ENCODE measurements at places on chromosomes 12 and 14. TPM values are rescaled to one million over a fixed set of nuclear protein-coding genes. Genes with fewer than 3 reads are reported as not detected.

GRCh38 chr14:38255408-38255672 lies 553 bp downstream of the CLEC14A start:
- no peak for DNase-seq

GRCh38 chr12:82954572-82954971 lies 267.9 kb downstream of the TMTC2 start:
- no peak for DNase-seq

DNA sequence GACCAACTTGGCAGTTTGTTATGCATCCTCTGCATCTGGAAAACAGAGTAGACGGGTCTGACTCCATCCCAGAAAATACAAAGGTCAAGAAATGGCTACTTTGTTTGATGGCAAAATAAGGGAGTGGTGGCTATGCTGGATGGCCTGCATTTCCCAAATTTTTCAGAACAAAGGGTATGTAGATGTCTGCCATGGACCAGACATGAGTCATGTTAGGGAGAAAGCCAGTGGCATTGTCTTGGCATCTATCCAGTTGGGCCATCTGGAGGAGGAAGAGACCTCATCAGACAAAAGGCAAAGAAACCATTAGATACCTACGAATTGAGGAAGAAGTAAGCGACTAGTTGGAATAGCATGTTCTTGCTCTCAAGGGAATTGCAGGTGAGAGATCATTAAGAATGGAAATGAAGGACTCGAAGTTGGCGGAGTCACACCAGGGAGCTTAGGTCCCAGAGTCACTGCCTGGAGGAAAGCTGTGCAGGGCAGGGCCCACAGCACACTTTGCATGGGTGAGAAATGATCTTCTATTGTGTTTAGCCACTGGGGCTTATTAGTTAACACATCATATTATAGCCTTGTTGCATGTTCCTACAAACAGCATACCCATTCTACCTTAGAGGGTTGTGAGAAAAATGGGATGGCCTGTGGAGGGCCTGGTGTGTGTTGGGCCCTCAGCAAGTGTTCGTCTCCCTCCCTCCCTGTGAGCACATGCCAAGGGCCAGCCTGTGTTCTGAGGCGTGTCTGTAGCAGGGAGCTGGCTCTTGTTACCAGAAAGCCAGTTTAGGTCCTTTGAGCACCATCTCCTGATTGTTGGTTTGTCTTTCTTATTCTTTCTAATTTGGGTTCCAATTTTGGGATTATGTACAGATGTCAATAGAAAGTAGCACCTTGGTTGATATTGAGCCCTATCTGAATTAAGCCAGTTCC lies 119.4 kb downstream of the KTN1 start:
- no peak for DNase-seq

- no peak for DNase-seq
Measured at GRCh38 chr12:102565555-102565954, 85.2 kb upstream of the IGF1 start.

DNA sequence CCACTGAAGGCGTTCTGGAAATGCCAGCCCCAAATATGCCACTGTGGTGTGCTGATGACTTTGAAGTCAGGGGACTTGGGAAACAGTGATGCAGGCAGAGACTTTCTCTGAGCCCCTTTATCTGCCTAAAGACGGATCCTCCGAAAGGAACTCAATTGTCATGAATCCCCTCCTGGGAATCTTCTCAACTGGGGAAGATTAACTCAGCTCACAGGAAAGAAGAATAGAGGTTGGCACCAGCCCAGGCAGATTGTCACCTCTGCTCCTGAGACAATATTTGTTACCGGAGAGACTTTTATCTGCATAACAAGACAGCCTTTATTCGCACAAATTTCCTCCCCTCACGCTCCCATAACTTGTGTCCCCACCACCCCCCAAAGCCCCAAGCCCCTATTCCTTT lies 414.4 kb downstream of the FUT8 start:
- DNase-seq, result no peak

DNA sequence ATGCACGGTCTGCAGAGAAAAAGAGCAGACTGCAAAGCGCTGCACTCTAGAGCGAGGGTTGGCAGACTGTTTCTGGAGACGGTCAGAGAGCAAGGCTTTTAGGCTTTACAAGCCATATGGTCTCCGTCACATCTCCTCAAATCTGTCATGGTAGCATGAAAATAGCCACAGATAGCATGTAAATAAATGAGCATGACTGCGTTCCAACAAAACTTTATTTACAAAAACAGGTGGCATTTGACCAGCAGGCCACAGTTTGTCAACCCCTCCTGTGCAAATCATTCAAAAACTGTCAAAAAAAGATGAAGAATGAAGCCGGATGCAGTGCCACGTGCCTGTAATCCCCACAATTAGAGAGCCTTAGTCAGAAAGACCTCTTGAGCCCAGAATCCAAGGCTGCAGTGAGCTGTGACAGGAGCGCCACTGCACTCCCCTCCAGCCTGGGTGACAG lies 18.9 kb downstream of the SYNE3 start:
- no peak for DNase-seq

DNA sequence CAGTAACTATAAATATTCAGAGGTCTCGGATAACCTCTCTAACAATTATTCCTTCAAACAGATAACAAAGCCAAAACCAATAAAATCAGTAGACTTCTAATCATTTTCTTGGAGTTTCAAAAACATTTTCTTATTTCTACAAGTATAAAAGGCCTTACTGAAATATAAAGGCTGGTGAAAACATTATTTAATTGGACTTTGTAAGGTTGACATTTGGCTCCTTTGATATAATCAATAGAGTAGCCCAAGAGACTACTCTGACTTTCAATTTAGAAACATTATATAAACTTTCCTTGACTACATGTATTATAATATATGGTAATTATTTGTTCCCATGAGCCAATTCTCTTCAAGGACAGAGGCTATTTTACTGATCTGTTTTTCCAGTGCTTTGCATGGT lies 68.3 kb downstream of the OSBPL8 start:
- DNase-seq, result no peak

The MMP19 gene
- not detected for total RNA-seq

DNA sequence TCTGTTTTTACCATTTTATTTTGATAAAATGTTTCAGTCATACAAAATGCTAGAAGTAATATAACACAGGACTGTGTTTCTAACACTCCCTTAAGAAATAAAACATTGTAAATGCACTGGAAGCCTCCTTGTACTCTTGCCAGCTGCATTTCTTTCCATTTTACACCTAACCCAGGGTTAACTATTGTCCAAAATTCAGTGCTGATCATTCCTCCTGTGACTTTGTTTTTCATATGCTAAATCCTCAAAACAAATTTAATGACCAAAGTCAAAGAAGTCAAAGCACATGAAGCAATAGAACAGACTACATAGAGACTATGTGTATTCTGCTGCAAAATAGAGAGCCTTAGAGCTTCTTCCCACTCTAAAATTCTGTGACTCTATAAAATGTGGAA lies 420.3 kb upstream of the PRICKLE1 start:
- DNase-seq, result no peak

DNA sequence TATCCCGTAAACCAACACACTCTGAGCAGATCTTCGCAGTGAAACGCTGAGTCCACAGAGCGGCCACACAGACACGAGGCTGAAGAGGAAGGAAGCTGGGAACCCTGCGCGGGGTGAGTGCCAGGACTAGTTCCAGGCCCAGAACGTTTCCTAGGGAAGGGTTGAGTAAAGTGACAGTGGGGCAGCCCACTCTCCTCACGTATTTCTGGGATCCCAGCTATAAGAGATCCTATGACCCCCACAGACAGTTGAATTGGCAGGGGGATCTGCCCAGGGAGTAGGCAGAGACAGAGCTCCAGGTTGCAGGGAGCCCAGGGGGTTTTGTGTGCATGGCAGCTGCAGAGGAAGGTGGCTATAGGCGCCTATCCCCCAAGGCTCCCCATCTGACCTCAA lies 51.1 kb downstream of the GTF2A1 start:
- no peak for DNase-seq

The STON2 gene
- total RNA-seq, result 1.1 TPM

The P2RX2 gene
- not detected for total RNA-seq

The SLC6A15 gene
- not detected for total RNA-seq

The PRB2 gene
- total RNA-seq, result not detected
